AML-193 (cell line): ENCODE measurements at places on chromosomes 7 and 10.

GRCh38 chr7:137728426-137728825 is 118.3 kb downstream of the DGKI start:
- no peak for DNase-seq

DNA sequence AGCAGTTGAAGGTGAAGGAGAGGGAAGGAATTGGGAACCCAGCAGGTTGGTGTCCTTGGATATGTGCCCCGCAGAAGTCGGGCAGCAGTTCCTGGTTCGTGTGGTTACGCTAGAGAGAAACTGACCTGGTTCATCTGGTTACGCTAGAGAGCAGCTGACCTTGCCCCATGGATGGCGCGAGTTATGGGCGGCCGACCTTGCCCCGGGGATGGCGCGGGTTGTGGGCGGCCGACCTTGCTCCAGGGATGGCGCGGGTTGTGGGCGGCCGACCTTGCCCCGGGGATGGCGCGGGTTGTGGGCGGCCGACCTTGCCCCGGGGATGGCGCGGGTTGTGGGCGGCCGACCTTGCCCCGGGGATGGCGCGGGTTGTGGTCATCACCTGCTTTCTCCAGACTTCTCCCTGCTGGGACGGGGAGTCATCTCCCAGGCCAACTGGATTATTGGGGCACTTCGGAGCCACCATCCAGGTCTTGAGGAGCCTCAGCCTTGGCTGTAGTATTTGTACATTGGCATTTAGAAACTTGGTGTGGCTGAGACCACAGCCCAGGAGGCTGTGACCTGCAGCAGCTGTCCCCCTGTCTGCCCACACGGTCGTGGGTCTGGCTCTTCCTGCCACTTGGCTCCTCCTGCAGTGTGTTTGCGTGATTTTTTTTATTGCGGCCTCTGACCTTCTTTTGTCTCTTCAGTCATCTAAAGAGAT is 6.1 kb downstream of the GET4 start:
- DNase-seq = no peak

DNA sequence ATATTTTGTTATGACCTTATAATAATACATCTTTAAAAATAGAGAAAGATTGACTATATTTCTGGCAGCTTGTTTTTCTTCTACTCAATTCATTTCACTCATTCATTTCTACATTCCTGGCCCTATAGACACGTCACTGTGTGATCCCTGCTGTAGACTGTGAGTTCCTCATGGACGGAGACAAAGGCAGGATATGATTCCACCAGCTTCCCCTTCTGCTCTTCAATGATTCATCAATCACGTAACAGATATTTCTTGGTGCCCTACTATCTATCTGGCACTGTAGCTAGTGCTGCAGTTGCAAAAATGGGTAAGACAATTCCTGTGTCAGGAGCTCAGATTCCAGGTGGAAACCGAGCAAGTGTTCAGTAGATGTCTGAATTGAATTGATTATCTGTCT is 415.0 kb downstream of the SFMBT2 start:
- no peak for DNase-seq

DNA sequence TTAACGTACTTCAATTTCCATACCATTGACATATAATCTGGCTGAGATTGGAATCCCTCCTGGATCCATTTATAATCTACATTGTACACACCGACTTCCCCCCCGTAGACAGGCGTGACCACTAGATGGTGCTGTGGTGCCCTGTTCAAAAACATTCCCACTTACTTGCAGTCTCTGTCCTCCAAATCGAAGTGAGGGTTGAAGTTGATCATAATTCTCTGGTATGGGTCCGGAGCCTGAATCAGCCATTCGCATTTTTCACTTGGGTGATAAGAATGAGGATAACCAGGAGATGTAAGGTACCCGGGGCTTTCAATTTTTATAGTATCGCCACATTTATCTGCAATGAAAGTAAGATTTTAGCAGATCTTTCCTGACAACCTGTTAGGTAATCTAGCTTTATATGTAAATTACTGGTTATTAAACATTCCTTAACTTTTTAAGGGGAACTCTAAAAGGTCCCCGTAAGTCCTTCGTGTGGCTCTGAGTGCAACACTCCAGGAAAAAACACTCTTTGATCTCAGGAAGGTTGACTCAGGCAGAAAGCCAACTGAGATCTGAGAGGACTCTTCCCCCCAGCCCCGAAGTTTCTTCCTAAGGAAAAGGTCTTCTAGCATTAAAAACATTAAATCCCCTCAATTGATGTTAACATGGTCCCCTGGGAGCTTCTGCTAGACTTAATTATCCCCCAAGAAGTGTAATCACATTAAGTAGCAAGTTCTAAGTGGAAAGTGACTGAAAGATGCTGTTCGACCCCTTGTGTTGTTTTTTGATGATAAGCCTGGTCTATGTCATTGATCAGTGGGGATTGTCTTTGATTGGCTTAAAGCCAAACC is 3.7 kb downstream of the NRP1 start:
- peak; percentile 66 for DNase-seq

- DNase-seq = no peak
These were observed 1292.0 kb downstream of the XPNPEP1 start for GRCh38 chr10:108631332-108631731.

DNA sequence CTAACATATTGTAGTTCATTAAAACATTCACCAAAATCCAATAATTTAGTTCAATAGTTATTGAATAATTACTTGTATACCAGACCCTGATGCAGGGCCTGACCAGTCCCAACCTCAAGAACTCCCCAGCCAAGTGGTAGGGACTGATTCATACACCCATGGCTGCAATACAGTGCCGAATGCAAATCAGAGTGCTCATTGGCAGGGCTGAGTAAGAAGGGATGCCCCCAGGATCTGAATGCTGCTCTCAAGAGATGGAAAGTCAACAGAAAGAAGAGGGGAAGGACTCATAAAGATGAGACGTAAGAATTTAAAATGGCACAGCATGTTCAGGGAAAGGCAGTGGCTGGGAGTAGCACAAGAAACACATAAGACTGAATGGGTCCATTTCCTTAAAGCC is 29.9 kb downstream of the ZNF438 start:
- DNase-seq = no peak

DNA sequence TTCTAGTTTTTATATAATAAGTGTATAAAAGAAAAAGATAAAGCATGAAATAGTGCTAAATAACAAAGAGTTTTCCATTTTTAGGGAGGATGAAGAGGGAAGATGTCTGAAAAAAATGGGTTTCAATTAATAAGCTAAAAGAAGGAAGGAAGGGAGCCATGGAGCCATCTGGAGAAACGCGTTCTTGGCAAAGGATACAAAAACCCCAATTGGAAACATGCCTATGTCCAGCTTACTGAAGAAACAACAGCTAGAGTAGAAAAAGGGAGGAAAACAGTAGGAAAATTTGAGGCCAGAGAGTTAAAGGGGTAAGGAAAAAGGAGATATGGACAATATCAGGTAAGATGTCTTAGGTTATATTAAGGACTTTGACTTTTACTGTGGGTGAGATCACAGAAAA is 416.2 kb upstream of the GHITM start:
- DNase-seq = no peak

DNA sequence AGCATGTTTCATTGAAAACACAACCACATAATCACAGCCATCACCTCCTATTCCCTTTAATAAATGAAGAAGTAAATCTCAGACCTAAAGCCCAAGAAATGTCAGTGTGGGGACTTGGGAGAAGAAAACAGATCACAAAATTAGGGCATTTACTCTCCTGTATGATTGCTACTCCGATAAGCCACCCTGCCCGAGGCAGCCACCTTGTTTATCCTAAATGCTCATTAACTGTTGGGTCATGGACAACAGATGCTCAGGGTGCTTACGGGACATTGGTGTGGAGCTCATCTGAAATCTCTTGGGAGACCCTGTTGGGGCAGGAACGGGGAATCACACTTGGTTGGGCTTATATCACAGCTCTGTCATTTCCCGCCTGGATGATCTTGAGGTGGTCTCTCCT is 17.5 kb upstream of the CHST15 start:
- no peak for DNase-seq

DNA sequence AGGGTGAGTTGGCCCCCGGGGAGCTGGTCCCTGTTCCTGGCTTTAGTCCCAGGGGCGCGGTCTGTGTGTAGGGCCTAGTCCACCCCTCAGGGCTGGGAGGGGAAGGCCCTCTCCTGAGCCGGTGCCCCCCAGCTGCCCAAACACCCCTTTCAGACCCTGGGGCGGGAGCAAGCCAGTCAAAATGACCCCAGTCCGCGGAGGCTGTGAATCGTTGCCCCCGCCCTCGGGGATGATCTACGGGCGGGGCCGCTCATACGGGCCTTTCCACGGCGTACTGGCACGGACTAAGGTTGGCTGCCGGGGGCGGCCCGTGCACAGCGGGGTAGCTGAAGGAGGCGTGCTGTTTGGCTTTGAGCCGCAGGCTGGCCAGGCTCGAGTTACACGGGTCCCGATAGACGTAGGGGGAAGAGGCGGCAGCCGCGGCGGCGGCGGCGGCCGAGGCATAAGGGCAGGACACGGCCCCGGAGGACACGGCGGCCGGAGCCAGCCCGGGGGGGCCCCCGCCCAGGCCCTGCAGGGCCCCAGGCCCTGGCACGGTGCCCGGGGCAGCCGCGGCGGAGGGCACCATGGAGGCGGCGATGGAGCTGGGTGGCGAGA is 4.3 kb downstream of the ELOVL3 start:
- DNase-seq = no peak

DNA sequence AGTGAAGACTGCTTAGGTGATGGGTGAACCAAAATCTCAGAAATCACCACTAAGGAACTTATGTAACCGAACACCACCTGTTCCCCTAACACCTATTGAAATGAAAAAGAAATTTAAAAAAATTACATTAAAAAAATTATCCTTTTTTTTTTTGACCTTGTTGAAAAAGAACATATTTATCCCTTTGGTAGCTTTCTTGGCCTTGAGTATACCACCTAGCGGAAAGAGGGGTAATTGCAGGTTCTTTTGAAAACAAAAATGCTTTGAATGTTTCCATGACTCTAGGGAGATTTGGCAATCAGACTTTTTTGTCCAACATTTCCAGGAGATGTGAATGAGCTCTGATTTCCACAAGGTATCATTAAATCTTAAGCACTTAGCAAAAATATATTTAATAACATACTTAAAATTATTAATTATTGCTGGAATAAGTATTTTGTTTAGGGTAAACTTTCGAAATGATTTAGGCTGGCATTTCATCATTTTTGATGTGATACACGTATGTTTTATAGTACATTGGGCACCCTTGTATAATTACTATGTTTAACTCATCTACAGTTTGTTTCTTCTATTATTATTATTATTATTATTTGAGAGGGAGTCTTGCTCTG is 47.0 kb upstream of the ELMO1 start:
- peak; percentile 49 for DNase-seq

GRCh38 chr10:122018491-122018890 is 29.5 kb downstream of the TACC2 start:
- no peak for DNase-seq

DNA sequence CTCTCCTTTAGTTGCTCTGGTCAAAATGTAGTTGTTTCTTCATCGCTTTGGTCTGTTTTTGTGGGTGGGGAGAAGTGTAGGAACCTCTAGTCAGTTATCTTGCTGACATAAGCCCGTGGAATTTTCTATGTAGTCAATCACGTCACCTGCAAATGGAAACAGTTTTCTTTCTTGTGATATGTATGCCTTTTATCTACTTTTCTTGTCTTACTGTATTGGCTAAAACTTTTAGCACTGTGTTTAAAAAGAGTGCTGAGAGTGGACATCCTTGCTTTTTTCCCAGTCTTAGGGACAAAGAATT is 42.3 kb downstream of the AKR1E2 start:
- no peak for DNase-seq

DNA sequence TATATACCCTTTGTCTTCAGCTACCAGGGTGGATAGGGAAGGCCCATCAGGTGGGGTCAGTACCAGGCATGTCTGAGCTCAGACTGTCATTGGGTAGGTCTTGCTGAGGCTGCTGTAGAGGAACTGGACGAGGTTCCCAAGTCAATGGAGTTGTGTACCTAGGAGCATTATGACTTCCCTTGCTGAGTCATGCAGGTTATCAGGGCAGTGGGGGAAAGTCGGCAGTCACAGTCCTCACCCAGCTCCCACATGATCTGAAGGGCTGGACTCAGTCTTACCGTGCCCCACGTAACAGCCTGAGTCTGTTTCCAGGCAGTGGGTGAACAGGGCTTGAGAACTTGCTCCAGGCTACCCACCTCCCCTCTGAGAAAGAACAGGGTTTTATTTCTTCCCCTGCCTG is 260.8 kb upstream of the COBL start:
- no peak for DNase-seq

DNA sequence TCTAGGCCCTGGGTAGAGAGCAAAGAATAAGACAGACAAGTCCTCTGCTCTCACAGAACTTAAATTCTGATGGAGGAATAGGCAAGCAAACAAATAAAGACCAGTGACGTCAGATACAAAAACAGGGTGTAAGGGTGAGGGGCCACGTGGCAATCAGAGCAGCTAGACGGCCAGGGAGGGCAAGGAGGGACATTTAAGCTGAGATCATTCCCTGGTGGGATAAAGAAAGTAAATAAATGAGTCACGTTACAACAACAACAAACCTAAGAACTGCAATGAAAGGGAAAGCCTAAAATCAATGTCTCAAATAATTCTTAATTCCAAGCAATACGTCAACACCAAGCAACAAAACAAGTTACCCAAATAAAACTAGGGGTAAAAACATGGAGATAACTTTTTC is 21.8 kb downstream of the STN1 start:
- DNase-seq = no peak

- no peak for DNase-seq
These were observed 185.4 kb upstream of the ANK3 start for GRCh38 chr10:60575105-60575504.

DNA sequence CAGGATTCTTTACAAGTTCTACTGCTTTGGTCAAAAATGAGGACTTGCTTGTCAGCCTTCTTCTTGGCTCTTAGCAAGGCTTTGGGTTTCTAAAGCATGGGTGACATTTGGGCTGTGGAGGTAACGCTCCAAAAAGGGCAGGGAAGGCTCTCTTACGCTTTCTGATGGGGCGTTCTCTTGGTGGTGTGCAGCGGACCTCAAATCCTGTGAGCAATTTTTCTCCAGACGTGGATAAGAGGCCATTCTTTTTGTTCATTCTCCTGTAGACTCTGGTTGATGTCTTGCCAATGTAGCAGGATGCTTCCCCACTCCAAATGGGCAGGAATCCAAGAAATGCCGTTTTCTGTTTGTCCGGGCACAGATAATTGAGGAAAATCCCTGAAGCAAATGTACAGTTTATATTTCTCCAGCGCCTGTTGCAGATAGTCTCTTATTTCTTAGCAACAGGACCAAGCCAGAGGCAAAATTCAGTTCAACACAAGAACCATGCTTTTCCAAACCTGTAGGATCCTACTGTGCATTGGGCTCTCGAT is 138.4 kb upstream of the NFE2L3 start:
- no peak for DNase-seq

- no peak for DNase-seq
These were observed 249.9 kb upstream of the ZNF32 start for GRCh38 chr10:43898592-43898991.

DNA sequence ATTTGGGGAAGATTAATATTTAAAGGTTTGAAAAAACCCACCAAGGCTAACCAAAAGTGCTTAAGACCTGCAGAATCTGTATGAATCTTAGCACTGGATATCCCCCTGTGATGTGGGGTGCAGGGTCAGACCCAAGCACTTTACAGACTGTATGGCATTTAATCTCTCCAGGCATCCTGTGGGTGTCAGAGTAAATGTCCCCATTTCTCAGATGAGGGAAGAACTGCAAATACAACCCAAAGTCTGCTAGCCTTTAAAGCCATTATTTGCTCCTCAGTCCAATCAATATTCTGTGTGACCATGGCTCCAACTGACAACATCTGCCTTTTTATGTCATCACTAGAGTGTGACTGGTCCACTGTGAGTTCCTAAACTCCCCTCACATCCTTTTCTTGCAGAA is 10.0 kb upstream of the MBL2 start:
- no peak for DNase-seq

- DNase-seq = no peak
These were observed 154.9 kb downstream of the EMX2 start for GRCh38 chr10:117697402-117697801.

GRCh38 chr10:121096617-121097431 is 245.7 kb downstream of the WDR11 start:
- no peak for DNase-seq
